Globus pallidus (tissue), 1 donor: ENCODE measurements at places on chromosomes 2 and 18.
A peak's percentile ranks its signal among the peaks of the same experiment; 100 is the strongest.

DNA sequence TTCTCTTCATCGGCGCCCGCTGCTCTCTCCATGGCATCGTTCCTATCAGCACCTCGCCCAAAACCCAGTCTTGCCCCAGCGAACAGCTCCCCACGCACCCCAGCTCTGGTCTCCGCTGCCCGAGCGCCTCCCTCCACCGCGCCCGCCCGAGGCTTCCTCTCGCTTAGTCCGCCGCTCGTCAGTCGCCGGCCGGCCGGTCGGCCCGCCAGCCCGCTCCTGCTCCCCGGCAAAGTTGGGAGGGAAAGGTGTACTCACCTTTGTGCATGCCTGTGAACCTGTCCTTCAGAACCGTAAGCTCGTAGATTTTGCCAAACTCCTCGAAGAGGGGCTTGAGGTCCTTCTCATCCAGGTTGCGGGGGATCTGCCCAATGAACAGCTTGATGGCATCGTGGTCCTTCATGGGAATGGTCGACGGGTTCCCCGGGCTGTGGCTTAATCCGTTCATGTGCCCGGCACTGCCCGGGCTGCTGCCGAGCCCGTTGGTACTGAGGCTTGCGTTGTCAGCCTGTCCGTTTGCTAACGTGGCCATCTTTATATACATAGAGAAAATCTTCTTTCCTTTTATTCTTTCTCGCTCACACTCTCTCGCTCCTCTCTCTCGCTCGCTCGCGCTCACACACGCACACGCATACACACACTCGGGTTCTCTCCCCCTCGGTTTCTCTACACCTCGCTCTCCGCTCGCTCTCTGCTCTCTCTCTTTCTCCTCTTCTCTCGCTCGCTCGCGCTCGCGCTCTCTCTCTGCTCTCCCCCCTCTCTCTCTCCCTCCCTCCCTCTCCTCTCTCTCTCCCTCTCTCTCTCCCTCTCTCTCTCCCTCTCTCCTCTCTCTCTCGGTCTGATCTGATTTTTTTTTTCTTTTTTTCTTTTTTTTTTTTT lies at the start of gene CELF4:
Gene CELF4 (minus strand): TSS at position 698 of the 876 bp plus-strand sequence.
- peak; percentile 38 for DNase-seq

GRCh38 chr18:44324361-44324760 lies 356.3 kb upstream of the SETBP1 start:
- DNase-seq, result no peak

GRCh38 chr2:28944535-28945248 lies 36.4 kb upstream of the TOGARAM2 start:
- no peak for DNase-seq

DNA sequence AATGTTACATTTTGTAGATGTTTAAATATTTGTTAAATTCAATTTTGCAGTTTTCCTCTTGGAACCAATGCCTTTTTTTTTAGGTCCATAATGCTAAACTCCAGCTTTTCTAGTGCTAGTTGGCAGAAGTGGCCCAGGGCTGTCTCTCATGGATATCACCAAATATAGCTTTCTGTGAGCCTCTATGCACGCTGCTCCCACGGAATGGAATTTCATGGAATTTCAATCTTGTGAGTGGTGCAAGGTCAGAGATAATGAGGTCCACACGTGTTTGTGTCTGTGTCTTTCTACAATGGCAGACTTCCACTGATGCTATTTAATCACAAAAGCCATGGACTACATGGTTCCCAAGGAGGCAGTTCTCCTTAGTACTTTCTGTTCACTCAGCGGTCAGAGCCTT lies 191.5 kb upstream of the PARD3B start:
- no peak for DNase-seq
